Hypothalamus (tissue), 51 donors: ENCODE measurements at places on chromosomes 13 and 19.
A peak's percentile ranks its signal among the peaks of the same experiment; 100 is the strongest.

DNA sequence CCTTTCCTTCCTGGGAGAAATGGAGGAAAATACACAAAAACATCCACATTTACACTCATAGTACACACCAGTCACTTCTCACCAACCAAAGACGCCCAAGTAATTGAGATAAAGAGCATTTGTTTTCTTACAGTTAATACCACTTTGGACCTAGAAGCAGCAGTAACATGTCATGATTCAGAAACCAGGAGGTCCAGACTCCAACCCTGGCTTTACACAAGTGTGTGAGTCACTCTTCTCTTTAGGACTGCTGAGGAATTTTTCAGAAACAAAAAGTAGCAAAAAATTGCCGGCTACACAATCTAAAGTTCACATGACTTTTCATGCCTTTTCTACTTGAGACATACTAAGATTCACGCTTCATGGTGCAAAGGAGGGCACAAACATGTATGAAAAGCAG, 42.1 kb downstream of the TUBGCP3 start:
- DNase-seq, result no peak

DNA sequence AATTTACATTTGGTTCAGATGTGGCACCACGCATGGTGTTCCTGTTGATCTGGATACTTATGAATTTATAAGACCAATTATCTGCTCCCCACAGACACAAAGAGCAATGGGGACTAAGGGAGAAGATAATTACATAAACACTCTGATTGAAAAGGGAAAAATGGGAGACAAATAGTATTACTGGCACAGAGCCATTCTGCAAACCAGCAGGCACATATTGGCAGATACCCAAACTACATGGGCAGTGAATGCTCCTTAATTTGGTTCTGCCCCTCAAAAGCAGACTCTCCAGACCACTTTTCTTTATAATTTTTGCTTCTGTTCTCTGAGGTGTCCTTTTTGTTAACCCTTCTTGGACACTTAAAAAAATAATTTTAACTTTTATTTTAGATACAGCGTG, 1674.2 kb downstream of the PCDH9 start:
- no peak for DNase-seq

GRCh38 chr19:1227304-1228054, 10.3 kb downstream of the CBARP start:
- DNase-seq, result no peak

GRCh38 chr19:48613024-48613851, 1.6 kb downstream of the FAM83E start:
- no peak for DNase-seq

DNA sequence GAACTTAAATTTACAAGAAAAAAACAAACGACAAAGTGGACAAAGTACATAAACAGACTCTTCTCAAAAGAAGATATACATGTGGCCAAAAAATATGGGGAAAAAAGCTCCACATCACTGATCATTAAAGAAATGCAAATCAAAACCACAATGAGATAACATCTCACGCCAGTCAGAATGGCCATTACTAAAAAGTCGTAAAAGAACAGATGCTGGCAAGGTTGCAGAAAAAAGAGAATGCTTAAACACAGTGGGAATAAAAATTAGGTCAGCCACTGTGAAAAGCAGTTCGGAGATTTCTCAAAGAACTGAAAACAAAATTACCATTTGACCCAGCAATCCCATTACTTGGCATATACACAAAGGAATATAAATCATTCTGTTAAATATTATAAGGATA, 132.7 kb downstream of the UGGT2 start:
- no peak for DNase-seq

DNA sequence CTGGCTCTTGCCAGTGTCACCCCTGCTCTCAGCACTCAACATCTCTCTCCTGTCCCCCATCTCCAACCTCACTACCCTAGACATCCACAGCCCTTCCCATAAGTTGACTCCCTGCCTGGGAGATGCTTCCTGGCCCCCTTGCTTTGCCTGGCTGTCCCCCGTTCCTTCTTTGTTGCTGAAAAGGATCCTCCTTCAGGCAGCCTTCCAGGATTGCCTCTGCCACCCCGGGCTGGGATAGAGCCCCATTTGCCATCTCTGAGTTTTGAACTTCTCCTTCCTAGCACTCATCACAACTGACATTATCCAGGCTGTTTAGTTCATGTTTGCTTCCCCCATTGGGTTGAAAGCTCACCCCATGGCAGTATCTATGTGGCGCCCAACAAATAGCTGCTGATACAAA, 20.0 kb downstream of the CPAMD8 start:
- no peak for DNase-seq

GRCh38 chr19:5281588-5281987, 59.0 kb downstream of the PTPRS start:
- no peak for DNase-seq

GRCh38 chr19:16764280-16764679, 44.6 kb downstream of the NWD1 start:
- DNase-seq, result no peak

- DNase-seq, result no peak
Observed at GRCh38 chr13:65677906-65678305, 1552.2 kb downstream of the PCDH9 start.

DNA sequence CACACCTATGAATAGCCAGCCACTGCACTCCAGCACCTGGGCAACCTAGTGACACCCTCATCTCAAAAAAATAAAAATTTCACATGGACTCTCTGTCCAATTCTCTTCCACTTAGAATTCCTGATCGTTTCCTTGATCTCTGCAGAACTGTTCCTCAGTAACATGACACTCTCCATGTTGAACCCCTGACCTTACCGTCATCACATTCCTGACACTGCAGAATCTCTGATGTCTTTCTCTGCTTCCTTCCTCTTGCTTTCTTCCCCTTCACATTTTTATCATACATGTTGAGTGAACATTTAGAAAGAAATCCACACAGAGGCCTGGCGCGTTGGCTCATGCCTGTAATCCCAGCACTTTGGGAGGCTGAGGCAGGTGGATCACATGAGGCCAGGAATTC, 15.0 kb downstream of the ZNF114 start:
- DNase-seq, result no peak

- no peak for DNase-seq
Observed at GRCh38 chr13:44017756-44018309, 138.1 kb downstream of the LACC1 start.

DNA sequence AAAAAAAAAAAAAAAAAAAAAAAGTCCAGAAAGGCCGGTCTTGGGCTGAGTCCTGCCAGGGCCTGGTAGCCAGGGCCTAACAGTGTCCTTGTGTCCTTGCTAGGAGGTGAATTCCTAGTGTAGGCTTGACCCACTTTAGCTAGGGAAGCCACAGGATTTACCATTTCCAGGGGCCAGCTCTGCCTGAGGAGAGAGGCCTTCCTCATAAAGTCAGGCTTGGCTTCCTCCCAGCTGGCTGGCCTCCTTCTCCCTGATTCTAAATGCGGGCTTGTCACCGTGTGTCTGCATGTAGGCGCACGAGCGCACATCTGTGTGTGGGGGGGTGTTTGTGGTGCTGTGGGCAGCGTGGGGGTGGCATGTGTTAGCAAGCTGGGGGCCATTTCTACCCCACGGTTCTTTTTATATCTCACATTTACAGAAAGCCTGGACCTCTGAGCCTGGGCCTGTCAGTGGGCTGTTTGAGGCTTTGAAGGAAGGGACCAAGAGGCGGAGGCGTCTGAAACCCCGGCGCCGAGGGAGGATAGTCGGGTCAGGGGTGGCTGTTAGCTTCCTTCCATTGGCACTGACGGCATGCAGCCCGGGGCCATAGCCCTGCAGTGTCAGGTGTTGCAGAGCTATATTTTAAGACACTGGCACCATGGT, 31.7 kb downstream of the IER2 start:
- peak; percentile 56 for DNase-seq

DNA sequence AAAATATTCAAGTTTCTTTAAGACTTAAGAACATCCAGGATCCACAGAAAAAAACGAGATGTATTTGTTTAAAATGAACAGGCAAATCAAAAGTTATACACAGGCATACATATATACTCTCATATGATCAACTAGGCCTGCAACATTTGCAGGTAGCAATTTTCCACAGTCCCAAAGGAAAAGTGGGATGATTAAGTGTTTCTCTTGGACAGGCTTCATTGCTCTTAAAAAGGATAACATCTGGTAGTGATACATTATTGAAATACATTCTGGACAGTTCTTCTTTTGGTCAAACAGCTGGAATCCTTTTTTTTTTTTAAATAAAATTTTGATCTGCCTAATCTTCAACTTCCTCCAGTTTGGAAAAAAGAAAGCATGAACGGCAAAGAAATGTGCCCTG, 114.8 kb upstream of the TDRD3 start:
- no peak for DNase-seq

- no peak for DNase-seq
Observed at GRCh38 chr19:46407856-46408663, 5.3 kb downstream of the CCDC8 start.

DNA sequence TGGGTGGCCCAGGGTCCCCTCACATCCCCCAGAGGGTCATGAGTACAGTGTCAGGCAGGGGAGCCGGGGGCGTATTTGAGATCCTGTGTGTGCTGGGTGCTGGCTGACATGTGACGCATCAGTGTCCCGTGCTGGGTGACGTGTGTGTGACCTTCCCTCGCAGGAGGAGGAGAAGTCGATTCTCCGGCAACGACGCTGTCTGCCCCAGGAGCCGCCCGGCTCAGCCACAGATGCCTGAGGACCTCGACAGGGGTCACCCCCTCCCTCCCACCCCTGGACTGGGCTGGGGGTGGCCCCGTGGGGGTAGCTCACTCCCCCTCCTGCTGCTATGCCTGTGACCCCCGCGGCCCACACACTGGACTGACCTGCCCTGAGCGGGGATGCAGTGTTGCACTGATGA, 25.8 kb downstream of the PNPLA6 start:
- DNase-seq, result no peak

- no peak for DNase-seq
Observed at GRCh38 chr13:99859178-99860177, 112.1 kb downstream of the ZIC5 start.

- DNase-seq, result no peak
Observed at GRCh38 chr19:48740164-48740972, at the start of gene RASIP1. Gene RASIP1 (minus strand): TSS chr19:48740610. CDS start chr19:48740282, 328 bp downstream.

DNA sequence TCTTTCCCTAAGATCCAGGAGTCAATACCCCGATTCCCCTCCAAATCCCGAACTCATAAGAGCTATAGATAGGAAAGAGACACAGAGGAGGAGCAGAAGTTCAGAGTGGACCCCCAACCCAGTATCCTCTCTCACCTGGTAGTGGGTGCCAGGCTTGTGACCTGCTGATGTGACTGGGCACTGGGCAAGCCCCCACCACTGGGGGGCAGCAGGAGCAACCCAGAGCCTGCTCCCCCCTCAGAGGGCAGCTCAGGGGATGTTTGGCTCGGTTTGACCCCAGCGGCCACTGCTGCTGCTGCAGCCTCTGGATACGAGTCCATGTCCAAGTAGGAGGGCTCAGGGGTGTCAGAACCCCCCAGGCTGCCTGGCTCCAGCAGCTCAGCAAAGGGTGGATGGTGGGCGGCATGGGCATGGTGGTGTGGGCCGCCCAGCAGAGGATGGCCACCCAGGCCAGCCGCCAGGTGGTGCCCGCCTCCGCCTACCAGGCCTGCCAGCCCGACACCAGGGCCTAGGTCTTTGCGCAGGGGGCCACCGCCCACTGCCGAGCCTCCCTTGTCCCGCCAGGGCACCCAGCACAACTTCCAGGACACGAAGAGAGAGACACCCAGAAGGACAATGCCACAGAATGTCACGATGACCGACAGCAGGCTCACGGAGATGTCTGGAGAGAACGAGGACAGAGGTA, 7.4 kb downstream of the SYT3 start:
- no peak for DNase-seq

- DNase-seq, result no peak
Observed at GRCh38 chr13:113489549-113490495, 689 bp downstream of the DCUN1D2 start.

GRCh38 chr19:8505680-8506401, 3.4 kb upstream of the PRAM1 start:
- DNase-seq, result peak; percentile 85

GRCh38 chr13:107034236-107034872, 466.4 kb upstream of the ARGLU1 start:
- no peak for DNase-seq

GRCh38 chr19:2810141-2811091, 9.3 kb upstream of the ZNF554 start:
- DNase-seq, result no peak

DNA sequence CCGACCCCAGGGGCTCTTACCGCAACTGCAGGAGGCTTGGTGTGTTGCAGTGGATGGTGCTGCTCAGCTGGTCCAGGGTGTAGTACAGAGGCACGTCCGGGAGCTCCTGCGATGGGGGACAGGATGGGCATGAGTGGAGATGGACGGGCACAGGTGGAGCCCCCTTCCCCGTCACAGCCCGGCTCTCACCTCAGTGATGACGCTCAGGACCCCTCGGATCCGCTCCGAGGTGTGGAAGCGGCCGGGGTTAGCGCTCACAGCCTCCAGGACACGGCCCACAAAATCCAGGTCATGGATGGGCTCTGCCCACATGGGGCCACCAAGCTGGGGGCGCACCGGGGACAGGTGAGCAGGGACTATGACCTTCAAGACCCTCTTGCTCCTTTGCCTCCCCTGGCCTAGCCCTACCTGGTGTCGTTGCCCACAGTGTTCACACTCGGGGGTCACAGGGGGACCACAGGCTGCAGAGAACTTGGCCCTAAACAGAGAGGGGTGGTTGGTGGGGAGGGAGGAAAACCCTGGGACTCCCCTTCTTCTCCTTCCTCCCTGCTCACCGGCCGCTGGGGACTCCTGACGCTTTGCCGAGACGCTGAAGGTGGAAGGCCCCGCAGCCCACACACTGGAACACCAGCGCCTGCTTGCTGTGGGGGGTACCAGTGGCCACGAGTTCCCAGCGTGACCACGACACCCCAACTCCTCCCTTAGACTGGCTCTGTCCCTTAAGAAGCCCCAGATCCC, 6.9 kb upstream of the LYL1 start:
- DNase-seq, result no peak

DNA sequence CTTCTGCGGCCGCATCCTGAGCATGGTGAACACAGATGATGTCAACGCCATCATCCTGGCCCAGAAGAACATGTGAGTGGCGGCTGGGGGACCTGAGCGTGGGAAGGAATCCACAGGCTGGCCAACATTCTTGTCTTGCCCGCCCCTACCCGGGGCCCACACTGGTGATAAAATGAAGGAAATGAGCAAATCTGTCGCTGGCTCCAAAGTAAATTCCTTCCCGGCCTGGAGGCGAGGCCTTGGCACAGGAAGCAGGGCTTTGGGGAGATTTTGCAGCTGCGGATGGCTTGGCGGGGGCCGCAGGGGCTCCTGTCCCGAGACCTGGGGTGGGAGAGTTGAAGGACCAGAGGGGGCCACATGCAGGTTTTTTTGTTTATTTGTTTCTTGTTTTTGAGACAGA, 4.4 kb downstream of the KXD1 start:
- no peak for DNase-seq

GRCh38 chr13:36668316-36668715, 5.5 kb upstream of the SERTM1 start:
- no peak for DNase-seq

- no peak for DNase-seq
Observed at GRCh38 chr13:90950160-90950559, 397.3 kb upstream of the MIR17HG start.

- no peak for DNase-seq
Observed at GRCh38 chr13:68736961-68737360, 1370.7 kb upstream of the ATXN8OS start.

- no peak for DNase-seq
Observed at GRCh38 chr19:45423033-45423588, 606 bp downstream of the ERCC1 start.
